ENCODE measurements at places on chromosomes 7 and 10. TPM values are rescaled to one million over a fixed set of nuclear protein-coding genes. Genes with fewer than 3 reads are reported as not detected.

GRCh38 chr7:95482424-95482823 is 3.3 kb upstream of the ASB4 start:
- peaks cover 6% of the 10 kb centered on the region for H3K4me1 ChIP-seq
- no peak for DNase-seq
- no peaks in the 10 kb centered on the region for H3K27me3 ChIP-seq
- H3K27ac ChIP-seq = no peak overlapping the region

Gene C10orf90
- not detected for total RNA-seq

Gene CHRM2
- total RNA-seq = 4.6 TPM

Gene UCMA
- not detected for total RNA-seq

Gene TMEM213
- total RNA-seq = not detected

All from A673 (cell line).